ENCODE measurements at places on chromosomes 2 and 18.
A peak's percentile ranks its signal among the peaks of the same experiment; 100 is the strongest.

DNA sequence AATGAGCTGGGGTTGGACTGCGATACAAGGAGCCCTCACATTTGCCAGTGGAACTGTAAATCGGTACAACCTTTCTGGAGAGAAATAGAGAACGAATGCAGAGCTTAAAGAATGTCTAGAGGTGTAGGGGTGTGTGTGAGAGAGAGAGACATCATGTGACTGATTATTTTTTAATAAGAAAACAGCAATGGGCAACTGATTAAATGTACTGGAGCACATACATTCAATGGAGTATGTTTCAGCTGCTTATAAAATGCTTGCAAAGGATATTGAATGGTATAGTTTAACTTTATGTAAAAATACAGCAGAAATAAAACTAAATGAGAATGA is 391 bp upstream of the TMEM17 start:
- no peak for DNase-seq

- no peak for DNase-seq
These were observed 55.0 kb upstream of the ITGA6 start for GRCh38 chr2:172372436-172372835.

DNA sequence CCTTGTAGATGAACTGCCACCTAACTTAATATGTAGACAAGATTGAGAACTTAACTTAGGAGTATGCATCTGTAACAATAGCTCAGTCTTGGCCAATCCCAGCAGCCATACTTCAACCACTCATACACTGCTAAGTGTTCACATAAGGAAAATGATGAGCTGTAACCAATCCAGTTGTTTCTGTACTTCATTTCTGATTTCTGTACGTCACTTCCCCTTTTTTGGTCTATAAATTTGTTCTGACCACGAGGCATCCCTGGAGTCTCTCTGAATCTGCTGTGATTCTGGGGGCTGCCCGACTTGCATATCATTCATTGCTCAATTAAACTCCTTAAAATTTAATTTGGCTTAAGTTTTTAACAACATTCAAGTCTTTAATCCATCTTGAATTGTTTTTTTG is 6.4 kb downstream of the SH3YL1 start:
- DNase-seq: no peak

DNA sequence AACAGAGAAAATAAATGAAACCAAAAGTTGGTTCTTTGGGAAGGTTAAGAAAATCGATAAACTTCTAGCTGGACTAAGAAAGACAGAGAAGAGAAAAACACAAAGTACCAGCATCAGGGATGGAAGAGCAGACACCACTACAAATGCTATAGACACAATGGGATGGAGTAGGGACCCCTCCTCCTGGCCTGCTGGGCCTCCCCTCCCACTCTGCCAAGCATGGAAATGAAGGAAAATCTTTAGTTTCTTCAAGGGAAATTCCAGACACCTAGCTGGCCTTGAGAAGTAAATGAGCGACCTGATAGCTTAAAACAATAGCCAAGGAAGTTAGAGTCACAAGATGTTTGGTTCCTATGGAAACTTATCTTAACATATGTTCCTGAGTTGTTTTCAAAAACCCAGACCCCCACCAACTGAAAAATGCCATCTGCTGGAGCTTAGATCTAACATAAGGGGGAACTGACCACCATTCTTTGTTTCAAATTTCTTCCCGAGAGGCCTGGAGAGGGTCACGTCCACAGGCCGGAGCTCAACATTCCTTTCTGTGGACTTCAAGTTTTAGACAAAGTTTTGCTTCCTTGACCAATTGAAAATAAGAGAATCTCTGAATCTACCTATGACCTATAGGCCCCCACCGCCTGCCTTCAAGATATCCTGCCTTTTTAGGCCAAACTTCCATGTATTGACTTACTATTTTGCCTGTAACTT is 101.9 kb downstream of the BIN1 start:
- no peak for DNase-seq

- DNase-seq: no peak
These were observed 922.7 kb downstream of the BCL11A start for GRCh38 chr2:59630789-59631188.

GRCh38 chr2:238255151-238255551 is 15.3 kb upstream of the HES6 start:
- DNase-seq: no peak

- no peak for DNase-seq
These were observed 37.5 kb downstream of the DHRS9 start for GRCh38 chr2:169106563-169107545.

GRCh38 chr18:24370120-24370519 is 27.5 kb downstream of the OSBPL1A start:
- no peak for DNase-seq

DNA sequence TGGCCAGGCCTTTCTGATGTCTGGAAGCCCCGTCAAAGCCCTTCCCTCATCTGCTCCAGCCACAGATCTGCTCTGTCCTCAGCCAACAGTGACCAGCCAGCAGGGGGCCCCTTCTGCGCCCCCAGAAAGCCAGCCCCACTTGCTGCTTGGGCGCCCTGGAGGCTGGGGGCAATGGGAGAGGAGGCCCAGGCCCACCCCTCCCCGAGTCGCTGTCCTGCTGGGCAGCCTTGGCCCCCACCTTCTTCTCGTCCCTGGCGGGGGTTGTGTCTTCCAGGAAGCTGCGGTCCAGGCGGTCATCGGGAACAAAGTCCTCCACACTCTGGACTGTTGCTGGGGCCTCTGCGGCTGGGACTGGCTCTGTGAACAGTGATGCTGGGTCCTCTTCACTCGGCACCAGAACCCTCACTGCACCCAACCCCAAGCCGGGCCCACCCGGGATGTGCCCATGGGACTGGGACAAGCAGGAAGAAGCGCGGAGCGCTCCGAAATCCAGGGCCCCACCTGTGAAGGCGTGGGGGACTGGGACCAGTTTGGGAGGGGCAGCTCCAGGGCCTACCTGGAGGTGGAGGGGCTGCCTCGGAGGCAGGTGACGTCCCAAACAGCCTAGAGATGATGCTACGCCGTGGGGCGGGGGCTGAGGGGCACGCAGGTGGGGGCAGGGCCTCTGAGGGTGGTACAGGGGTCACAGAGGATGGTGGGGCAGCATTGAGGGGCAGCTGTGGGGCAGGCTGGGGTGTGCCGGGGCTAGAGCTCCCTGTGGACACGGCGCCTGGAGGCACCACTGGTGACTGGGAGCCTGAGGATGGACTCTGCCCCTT is 257.6 kb downstream of the ANKRD30B start:
- no peak for DNase-seq

- no peak for DNase-seq
These were observed 5.6 kb upstream of the ACYP2 start for GRCh38 chr2:54109848-54110247.

- DNase-seq: no peak
These were observed 1083.3 kb upstream of the GYPC start for GRCh38 chr2:125572660-125573059.

DNA sequence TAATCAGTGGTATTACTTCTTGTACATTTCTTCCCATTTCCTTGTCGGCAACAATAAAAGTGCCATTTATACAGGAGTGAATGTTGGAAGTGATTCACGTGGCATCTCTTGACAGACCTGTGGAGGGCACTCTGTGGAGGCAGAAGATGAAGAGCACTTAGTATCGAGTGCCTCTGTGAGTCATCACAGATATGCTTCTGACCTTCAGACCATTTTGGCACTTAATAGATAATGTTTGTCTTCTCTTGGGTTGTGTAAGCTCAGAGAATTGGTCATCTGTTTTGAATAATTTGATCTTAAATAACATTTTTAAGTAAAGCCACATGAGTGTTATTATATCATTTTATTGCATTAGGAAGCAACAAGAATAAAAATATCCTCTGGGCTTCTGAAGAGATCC is 305.5 kb downstream of the PTPRM start:
- DNase-seq: no peak

DNA sequence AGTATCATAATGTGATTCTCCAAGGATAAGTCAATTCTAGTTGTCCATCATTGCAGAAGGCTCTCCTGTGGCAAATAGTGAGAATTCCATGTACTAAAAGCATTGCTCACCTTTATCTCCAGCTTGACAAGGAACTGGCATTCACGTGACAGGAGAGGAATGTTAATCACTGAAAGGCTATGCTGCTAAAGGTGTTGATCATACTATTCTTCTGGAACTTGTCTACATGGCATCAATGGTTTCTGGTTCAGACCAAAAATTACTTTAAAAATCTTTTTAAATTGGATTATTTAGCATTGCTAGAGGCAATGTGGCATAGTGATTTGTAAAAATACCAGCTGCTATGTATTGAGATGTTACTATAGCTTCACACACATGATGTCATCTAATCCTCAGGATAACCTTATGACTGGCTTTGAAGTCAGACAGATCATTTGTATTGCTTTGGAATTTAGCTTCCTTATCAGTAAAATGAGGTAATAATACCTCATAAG is 414.4 kb downstream of the MTX2 start:
- no peak for DNase-seq

GRCh38 chr2:30145826-30146336 is 926 bp upstream of the YPEL5 start:
- no peak for DNase-seq

GRCh38 chr18:750456-750855 is 38.0 kb upstream of the ENOSF1 start:
- no peak for DNase-seq

- DNase-seq: peak; percentile 29
These were observed 155.9 kb upstream of the MAP3K20 start for GRCh38 chr2:172919732-172920131.

DNA sequence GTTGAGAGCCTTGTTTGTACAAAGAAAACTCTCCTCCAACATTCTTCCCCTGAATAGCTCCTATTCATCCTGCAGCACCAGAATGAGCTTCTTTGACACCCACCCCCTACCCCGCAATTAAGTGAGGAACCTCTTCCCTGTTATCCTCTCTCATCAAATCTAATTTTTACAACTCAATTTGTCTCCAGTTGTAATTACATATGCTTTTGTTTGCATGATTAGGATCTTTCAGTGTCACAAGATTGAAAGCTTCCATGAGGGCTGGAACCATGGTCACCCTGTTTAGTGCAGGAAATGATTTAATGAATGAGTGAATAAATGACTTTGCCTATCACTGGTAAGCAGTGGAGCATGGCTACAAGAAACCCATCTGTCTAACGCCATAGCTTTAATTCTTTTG is 334.6 kb upstream of the KLHL29 start:
- no peak for DNase-seq

DNA sequence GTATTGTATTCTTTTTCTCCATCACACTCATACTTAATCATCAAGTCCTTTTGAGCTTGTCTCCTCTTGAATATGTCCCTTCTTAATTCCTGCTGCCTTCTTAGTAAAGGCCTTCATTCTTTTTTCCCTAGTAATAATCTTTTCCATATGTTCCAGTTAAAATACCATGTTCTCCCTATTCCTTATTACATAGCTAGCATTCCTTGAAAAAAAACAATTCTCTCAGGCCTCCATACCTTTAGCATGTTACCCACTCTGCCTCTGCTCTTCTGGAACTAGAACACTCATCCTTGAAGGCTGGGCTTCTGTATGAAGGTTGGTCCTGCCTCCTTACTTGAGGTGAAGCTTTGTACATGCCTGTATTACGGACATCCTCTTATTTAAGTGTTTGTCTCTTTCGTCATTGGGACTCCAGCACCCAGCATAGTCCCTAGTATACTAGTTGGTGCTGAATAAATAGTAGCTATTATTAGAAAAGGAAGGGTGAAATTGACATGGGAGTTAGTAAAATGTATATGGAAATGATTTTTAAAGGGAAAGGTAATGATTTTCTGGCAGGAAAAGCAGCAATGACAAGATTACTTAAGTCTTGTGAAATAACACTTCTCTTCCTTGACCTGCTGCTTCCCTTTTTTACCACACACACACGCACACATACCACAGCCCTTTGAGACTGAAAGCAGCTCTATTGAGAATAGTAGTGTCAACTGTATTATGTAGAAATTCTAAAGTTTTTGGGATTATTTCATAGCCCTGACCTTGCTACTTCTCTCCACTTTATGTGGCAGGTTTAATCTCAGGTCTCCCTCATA is 45.6 kb downstream of the REL start:
- DNase-seq: no peak

GRCh38 chr2:128566671-128567070 is 248.0 kb upstream of the HS6ST1 start:
- no peak for DNase-seq

- DNase-seq: no peak
These were observed 68.7 kb downstream of the CABLES1 start for GRCh38 chr18:23203891-23204432.

Data from GM10248 (cell line).